ENCODE measurements at places on chromosomes 16 and 17. TPM values are rescaled to one million over a fixed set of nuclear protein-coding genes. Genes with fewer than 3 reads are reported as not detected.

DNA sequence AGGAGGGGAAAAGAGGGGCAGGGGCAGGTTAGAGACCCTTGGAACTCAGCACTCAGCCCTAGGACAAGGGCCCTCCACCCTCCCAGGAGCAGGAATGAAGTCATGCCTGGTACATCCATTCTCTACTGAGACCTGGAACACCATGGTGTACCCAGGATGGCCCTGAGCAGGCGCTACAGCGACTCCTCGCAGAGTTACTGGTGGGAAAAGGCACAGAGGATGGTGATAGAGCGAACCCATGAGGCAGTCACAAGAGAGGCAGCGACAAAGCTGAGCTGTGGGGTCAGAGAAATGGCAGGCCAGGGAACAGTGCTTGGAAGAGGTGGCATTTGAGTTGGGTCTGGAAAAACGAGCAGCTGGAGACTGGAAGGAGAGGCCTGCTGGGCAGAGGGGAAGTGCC is 37.5 kb downstream of the SRCIN1 start:
- DNase-seq = no peak

The NKD1 gene
- 1.9 TPM for total RNA-seq

GRCh38 chr16:8620535-8620934 is 963 bp upstream of the METTL22 start:
- no peak for DNase-seq

The TEKT5 gene
- 0.42 TPM for total RNA-seq

The ALDH3A1 gene
- total RNA-seq = not detected

DNA sequence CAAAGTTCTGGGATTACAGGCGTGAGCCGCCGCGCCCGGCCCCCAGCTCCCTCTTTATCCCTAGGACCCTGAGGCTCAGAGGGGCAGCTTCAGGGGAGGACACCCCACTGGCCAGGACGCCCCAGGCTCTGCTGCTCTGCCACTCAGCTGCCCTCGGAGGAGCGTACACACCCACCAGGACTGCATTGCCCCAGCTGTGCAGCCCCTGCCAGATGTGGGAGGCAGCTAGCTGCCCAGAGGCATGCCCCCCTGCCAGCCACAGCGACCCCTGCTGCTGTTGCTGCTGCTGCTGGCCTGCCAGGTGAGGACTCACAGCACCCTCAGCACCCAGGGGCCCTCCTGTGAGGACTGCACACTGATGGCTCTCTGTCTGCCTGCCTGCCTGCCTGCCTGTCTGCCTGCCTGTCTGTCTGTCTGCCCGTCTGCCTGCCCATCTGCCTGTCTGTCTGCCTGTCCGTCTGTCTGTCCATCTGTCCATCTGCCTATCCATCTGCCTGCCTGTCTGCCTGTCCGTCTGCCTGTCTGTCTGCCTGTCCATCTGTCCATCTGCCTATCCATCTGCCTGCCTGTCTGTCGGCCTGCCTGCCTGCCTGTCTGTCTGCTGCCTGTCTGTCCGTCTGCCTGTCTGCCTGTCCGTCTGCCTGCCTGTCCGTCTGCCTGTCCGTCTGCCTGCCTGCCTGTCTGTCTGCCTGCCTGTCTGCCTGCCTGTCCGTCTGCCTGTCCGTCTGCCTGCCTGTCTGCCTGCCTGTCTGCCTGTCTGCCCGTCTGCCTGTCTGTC is 5.0 kb downstream of the GCGR start:
- no peak for DNase-seq

The TNFRSF17 gene
- 6.3 TPM for total RNA-seq

The ITGAL gene
- total RNA-seq = 176 TPM

The CCL7 gene
- not detected for total RNA-seq

DNA sequence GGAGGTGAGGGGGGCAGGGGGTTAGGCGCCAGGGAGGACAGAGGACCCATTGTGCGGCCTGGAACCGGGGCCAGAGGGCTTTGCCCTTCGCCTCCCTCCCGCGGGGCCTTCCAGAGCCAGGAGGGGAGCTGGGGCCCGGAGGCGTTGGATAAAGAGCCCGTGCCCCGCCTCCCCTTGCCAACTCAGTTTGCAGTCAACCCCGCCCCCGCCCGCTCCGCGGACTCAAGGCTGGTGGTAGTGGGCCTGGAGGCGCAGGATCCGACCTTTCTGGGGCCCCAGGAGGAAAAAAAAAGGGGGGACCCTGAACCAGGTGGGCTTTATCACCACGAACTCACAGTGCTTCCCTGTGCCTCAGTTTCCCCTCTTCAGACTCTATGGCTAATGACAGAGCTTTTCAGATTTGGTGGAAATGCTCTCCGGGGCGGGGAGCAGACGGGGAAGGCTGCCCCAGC is 2.0 kb upstream of the SPHK1 start:
- DNase-seq = no peak

GRCh38 chr16:31487071-31487719 is 4.3 kb downstream of the SLC5A2 start:
- no peak for DNase-seq

DNA sequence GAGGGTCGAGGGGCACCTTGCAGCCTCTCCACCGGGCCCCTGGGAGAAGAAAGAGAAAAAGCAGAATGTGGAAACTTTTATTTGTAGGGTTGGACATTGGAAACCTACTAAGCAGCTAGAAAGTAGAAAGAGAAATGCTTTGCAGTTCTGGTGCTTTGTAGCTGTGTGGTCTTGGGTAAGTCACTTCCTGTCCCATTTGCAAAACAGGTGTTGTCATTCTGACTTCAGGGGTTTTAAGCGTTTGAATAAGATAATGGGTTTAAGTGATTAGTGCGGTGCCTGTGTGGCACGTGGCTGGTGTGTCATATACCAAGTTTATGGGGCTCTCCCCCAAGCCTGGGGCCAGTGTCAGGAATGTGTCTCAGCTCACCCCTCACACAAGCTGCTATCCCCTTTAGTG is 1.6 kb downstream of the CA4 start:
- peak; percentile 36 for DNase-seq

The LGALS9B gene
- not detected for total RNA-seq

- no peak for DNase-seq
These were observed 58.7 kb upstream of the ZNF423 start for GRCh38 chr16:49914657-49915056.

DNA sequence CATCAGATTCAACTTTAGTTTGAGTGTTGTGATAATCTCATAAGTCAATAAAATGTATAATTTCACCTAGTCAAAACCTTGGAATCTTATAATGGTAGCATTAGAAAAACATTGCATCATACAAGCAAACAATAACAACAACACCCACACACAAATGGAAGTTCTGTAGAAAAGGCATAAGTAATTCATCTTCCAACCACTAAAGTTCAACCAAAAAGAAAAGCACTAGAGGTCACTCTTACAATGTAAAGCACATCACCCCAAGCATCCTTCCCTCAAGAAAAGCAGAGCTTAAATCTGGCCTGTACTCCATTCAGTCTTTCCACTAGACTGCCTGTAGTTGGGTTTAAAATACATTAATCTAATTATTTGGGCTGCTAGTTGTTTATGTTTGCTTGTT is 1.8 kb downstream of the CNTNAP4 start:
- no peak for DNase-seq

DNA sequence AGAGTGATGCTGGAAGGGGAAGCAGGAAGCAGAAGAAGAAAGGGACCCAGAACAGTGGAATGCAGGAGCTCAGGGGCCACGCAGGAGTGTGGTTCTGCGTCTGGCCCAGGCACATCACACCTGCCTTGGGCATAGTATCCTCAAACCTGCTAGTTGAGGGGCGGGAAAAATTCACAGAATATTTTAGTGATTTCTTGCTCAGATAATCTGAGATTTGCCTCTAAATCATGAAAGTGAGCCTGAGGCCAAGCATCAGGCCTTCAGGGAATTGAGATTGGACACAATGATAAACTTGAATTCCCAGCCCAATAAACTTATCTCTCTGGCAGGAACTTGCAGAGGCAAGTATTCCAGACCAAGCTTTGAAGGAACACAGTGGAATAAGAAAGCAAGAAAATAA is 48.5 kb upstream of the CCL2 start:
- no peak for DNase-seq

The CCL4 gene
- 8.8 TPM for total RNA-seq

DNA sequence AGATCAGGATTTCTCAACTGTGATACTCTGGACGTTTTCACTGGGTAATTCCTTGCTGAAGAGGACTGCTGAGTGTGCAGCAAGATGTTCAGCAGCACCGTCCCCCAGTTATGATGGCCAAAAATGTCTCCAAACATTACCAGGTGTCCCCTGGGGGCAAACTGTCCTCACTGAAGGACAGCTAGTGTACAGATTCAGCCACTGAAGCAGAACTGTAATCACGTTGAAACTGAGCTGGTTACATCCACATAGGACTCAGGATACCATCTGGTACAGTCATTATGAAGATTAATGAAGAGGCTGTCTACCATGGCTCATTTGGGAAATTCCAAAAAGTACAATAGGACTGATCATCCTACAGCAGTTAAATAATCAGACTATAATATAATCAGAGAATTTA is 43.3 kb upstream of the GINS3 start:
- DNase-seq = no peak

GRCh38 chr17:31061678-31062077 is 33.1 kb upstream of the NF1 start:
- DNase-seq = no peak

DNA sequence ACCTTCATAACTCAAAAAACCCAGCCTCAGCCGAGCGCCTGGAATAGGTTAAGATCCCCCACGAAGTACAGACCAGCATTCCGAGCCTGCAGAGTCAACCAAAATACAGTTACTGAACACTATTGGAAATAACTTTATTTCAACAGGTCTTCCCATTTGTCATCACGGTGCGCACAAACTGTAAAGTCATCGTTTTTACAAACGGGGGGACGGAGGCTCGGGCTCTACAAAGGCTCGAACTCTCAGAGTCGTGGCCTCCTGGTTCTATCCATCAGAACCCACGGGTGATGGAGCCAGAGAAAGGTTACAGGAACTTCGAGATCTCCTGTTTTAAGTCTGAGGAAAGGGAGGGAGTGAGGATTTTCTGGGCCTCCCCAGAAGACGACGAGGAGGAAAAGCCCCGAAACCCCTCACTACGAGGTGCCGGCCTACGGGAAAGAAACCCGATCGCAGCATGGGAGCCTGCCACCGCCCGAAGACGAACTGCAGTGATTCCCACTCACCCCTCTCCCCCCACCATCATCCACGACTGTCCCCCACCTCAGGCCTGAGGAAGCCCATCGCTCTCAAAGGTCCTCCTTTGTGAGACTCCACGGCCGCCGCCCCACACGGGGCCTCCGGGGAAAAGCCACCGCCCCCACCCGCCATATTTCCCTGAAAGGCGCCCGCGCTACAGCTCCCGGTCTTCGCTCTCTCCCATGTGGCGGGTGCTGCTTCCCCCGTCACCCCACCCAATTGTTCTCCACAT is 917 bp downstream of the YWHAE start:
- DNase-seq = no peak

DNA sequence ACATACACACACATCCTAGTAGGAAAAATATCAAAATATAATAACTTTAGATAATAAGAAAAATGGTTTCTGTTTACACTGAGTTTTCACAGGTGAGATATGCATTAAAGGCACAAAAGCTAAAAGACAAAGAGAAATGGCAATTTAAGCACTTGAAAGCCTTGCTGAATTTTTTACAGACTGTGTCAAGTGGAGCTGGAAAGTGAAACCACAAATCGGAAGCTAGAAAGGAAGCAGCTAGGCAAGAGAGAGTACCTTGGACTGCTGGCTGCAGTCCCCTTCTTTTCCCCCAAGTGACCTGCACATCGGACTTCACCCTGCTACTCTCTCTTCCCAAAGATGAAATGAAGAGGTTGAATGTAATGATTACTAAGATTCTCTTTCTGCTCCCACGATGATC is 135.1 kb downstream of the CDH13 start:
- peak; percentile 38 for DNase-seq

The IL21R gene
- 28.5 TPM for total RNA-seq

DNA sequence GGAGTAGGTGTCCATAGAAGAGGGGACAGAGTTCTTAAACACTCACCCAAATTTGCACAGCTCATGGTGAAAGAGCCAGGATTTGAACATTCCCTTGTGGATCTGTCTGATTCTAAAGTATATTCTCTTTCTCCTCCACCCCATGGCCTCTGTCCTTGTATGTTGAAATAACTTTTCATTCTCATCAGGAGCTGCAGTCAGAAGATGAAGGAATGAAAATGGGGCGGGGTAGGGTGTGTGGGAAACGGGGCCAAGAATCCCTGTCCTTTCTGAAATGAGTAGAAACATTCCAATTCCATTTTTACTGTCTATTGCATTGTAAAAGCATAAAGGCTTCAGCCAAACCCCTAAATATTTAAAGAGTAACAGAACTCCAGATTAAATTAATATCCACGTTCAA is 42.8 kb downstream of the NOG start:
- no peak for DNase-seq

The LGALS9 gene
- 68.1 TPM for total RNA-seq

DNA sequence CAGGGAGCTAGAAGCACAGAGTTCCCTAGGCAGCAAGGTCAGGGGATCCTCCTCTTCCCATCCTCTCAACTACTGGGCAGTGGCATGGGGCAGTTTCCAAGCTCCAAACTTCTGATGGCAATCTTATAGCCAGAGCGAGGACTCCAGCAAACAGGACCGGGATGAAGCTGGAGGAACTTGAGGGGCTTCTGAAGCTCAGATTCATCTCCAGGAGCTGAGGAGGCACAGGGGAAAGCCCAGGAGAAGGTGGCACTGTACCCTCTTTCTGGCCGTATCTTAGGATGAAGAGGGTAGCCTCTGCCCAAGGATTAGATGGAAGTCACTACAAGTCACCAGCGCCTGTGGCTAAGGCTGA is 50.0 kb upstream of the RPL38 start:
- no peak for DNase-seq

- DNase-seq = no peak
These were observed 16.3 kb downstream of the ANKFY1 start for GRCh38 chr17:4247361-4247970.

GRCh38 chr17:33459078-33459940 is 166.2 kb upstream of the ASIC2 start:
- no peak for DNase-seq

The CSH1 gene
- total RNA-seq = not detected

- DNase-seq = no peak
These were observed 6.8 kb upstream of the GFAP start for GRCh38 chr17:44922136-44922535.

DNA sequence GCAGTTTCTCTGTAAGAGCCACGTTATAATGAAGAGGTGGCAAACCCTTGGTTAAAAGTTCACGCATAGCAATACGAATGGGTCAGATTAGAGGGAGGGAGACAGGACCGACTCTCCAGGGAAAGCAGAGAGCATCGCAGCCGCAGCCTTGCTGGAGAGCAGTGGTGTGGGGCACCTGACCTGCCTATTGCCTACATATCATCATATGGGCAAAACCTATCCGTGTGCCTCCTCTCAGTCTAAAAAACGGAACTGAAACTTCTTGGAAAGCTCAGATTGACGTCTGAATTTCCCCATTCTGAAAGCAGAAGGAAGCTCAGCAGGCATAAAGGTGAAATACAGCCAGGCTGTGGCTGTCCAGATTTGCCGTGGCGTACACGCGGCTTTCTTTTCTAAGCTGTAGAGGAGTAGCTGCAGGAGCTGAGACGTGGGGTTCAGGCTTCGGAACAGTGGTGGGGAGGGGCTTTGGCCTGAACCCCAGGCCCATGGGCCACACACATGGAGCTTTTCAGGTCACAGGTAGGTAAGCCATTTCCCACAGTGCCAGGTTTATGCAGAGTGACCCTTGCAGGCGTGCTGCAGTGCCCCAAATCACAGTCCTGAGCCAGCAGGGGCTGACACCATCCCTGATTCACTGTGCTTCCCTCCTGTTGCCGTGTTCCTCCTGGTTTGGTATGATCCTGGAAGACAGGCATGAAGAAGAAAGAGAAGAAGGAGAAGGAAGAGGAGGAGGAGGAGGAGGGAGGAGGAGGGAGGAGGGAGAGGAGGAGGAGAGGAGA is 41.6 kb upstream of the TNRC6C start:
- DNase-seq = peak; percentile 93

- DNase-seq = no peak
These were observed 241.8 kb upstream of the CIBAR2 start for GRCh38 chr16:85353839-85354685.
